ENCODE measurements at places on chromosomes 4 and X. TPM values are rescaled to one million over a fixed set of nuclear protein-coding genes. Genes with fewer than 3 reads are reported as not detected.

GRCh38 chr4:168240821-168241220, 77.7 kb downstream of the DDX60 start:
- DNase-seq, result no peak

- DNase-seq, result no peak
Measured at GRCh38 chr4:21949073-21949457, 493 bp upstream of the KCNIP4 start.

DNA sequence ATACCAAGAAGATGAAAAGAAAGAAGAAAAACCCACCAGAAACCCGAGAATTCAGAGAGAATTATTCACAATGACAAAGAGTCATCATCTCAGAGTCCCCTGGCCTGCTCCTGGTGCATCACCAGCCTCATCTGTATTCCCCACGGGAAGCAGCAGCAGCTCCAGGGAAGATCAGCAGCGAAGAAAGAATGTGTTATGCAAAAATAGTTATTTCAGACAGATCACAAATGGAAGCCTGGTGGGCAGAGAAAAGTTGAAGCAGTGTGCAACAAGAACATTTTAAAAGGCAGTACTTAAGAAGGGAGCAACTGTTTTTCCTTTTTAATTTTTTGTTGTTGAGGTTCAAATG, 189.2 kb downstream of the PPP3CA start:
- DNase-seq, result no peak

DNA sequence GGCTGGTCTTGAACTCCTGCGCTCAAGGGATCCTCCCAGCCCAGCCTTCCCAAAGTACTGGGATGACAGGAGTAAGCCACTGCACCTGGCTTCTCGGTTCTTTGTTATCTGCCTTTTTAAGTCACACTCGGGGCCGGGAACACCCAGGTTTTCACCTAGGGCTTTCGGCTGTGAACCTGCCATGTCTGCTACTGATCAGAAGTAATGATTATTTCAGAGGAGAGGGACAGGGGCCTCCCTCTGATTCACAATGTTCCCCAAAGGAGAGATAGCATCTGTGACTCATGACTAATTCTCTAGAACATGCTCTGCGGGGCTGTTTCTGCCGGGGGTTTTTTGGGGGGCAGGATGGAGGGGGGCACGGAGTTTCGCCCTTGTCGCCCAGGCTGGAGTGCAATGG, 26.9 kb downstream of the CRLF2 start:
- no peak for DNase-seq

DNA sequence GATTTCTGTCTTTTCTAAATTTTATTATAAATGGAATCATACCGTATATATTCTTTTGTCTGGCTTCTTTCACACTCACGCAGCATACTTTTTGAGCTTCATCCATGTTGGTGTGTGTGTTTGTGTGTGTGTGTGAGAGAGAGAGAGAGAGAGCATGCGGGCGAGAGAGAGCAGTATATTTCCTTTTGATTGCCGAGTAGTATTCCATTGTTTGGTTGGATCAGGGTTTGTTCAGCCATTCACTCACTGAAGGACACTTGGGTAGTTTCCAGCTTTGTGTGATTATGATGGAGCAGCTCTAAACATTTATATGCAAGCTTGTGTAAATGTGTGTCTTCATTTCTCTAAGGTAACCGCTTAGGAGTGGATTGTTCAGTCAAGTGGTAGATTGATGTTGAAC, 3.1 kb upstream of the L1CAM start:
- no peak for DNase-seq

GRCh38 chrX:136687457-136687856, 39.5 kb downstream of the CD40LG start:
- no peak for DNase-seq

DNA sequence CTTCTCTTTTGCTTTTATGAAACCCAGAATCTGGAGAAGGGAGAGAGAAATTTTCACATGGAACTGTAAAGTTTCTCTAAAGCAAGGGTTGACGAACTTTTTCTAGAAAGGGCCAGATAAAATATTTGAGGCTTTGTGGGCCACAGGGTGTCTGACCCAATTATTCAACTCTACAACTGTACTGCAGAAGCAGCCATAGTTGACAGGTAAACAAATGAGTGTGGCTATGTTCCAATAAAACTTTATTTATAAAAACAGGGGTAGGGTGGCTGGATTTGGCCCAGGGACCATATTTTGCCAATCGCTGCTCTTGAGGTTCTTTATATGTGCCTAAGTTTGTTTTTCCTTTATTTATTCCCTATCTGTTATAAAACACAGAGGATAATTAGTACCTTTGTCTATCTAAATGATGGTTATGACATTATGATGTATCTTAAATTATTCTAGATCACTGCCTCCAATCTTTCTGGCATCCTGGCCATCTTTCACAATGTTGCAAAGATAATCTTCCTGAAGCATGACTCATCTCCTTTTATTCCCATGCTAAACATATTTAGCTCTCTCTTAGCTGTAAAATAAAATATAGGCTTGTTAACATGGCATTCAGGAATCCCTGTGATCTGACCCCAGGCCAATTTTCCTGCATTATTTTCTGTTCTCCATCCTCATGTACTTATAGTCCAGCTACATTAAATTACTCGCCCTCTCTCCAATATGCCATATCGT, 106.8 kb upstream of the CBLL2 start:
- no peak for DNase-seq

DNA sequence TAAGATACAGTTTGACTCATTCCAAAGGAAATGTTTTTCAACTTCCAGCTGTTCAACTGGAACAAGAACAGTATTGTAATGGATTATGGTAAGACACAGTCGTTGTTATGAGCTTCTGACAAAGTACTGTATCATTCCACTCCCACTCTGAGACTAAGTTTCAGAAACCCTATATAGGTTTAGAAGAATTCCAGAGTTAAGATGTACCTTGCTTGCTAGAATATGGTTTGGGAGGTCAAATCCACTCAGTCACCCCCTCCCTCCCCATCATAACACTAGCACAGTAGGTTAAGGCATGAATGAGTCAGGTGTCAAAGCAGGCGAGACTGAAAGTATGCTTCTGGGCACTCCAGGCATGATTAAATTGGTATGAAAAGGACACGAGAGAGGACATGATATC, 339.7 kb downstream of the DMD start:
- no peak for DNase-seq

DNA sequence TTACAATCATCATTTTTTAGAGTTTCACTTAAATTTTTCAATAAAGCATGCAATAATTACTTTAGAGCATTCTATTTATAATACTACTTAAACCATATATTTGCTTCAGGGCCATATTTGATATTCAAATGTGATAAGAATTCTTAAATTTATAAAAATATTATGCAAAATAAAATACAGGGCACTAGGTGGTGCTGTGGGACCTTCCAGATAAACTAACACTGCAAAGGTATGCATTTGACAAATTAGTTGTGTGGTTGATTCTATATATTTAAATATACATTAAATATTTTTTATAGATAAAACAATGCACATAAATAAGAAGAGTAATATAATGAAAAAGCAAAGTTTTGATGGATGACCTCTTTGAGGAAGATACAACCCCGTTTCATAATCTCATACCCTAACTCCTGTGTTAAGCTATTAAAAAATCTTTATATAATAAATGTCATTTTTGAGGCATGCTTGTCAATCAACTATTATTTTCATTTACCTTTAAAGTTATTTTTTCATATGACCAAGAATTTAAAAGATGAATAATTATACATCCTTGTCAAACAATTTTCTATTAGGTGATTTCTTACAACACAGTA, 128.4 kb downstream of the REELD1 start:
- DNase-seq, result no peak

- DNase-seq, result no peak
Measured at GRCh38 chr4:182904211-182904761, 12.9 kb downstream of the DCTD start.

Gene ENPEP
- total RNA-seq, result 5.3 TPM

DNA sequence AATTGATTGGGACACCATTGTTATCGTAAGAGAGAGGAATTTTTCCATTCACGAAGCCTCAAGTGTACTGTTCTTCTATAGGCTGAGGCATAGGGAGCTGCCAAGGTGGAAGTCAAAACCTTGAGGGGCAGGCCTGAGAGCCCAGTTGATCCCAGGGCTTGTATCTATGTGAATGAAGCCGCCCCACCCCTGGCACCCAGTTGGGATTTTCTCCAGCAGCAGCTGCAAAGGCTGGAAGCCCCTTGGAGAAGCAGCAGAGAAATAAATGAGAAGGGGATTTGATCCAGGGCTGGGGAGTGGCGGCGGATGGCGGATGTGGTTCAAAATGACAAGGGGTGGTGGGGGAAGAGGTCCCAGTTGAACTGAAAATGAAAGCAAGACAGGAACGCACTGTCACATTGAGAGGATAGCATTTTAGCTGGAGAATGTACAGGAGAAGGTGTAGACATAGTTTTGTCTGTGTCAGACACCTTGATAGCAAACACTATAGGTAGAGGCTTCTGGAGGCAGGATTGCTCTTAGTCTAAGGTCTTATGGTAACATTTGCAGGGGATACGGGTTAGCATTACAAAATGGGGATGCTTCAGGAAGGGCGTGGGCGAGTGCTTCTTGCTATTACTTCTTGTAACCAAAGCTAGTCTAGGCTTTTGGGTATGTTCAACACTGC, 32.6 kb downstream of the DOCK11 start:
- no peak for DNase-seq

DNA sequence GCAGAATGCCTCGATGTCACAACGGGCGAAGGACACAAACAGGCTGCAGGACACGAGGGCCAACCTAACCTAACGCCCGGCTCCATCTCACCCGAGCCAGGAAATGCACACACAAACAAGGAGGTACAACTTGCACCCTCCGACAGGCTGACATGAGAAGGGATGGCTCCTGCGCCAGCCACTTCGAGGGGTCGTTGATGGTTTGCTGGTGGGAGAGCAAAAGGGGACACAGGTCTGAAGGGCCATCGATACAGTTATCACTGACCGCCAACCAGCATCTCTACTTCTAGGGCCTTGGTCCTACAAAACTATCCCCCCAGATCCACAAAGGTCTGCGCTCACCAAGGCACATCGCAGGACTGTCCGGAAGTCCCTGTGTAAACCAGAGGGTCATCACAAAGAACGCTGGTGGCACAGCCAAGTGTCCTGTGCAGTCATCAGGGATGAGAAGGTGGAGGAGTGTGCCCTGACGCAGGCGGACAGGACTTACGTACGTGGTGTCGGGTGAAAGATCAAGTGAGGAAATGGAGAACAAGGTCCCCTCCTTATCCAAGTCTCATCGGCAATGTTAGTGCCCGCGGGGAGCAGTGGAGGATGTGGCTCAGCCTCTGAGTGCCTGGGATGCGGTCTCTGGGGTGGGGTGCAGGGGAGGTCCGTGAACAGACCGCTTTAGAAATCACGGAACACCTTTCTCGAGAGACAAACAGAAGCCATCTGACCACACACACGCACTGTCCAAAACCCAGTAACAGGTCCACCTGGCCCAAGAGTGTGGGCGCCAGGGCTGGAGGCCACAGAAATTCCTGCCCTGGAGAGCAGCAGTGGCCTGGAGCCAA, 7.0 kb downstream of the MXD4 start:
- DNase-seq, result peak; percentile 70

DNA sequence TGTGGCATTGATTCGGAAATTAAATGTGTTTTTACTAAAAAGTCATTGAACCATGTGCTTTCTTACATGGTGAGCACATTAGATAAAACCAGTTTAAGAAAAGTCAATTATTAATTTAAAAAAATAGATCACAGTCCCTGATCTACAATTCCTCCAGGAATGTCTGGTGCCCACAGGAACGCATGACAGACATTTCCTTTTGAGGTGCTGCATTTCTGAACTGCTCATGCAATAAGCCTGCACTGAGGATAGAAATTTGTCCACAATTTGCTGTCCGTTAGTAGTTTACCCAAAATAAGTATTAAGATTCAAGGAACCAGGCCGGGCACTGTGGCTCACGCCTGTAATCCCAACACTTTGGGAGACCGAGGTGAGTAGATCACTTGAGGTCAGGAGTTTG, 8.2 kb upstream of the ADAMTS3 start:
- DNase-seq, result no peak

DNA sequence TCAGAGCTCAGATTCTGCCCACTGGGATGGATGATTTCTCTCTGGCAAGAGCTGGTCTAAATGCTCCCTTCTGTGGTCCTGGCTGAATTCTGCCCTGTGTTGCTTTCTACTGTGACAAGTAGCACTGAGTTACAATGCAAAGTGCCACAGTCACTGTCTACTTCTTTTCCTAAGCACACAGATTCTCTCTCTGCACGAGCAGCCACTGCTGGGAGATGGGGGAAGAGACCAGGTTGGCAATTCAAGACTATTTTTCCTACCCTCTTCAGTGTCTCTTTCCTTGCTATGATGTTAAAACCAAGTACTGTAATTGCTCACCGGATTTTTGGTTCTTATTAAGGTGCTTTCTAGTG, 45.5 kb downstream of the STAP1 start:
- no peak for DNase-seq

Gene USP27X
- total RNA-seq, result 2.3 TPM

GRCh38 chr4:39730072-39730471, 32.1 kb downstream of the UBE2K start:
- no peak for DNase-seq

DNA sequence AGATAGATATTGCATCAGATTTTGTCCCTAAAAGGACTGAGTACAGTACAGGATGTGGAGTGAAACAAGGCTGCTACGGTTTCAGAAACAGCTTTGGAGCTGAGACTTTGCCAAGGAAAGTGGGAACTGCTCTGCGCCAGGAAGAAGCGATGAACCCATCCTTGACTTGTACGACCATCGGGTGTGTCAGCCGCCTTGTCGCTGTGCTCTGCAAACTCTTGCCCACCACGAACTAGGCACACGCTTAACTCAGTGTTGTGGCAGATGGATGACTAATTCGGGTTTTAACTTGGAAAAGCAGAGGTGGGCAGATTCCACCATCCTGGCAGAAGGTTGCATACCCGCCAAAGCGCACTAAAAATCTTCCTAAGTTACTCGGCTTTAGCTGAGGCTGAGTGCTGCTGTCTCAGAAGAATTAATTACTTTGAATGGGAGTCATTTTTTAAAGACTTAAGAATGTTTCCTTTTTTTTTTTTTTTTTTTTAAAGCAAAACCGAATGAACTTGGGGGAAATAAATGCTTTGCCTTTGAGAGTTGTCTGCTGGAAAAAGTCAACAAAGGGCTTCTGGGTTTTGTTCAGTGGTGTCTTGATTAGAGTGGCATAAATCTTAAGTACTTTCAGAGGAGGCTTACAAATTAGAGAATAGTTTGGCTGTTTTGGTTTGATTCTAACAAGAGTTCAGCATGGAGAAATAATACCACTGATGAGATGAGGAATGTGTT, 69.5 kb downstream of the SHROOM2 start:
- DNase-seq, result no peak

DNA sequence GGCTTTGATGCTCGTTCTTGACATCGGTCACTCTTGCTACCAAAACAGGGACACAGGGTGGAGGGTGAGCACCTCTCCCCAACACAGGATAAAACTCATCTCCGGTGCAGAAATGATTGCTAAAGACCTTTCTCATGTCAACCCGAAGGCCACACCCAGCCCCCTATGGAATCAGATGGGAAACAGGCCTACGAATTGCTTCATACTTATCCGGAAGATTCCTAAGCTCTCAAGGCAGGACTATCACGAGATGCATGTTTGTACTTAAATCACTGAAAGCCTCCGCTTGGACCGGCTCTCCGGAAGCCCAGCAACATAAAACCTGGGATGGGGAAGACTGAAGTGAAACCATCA, 74.9 kb downstream of the MTMR1 start:
- no peak for DNase-seq

Data from cardiac septum (tissue), 1 donor.